ENCODE measurements at places on chromosomes 6 and 20.
A peak's percentile ranks its signal among the peaks of the same experiment; 100 is the strongest.

DNA sequence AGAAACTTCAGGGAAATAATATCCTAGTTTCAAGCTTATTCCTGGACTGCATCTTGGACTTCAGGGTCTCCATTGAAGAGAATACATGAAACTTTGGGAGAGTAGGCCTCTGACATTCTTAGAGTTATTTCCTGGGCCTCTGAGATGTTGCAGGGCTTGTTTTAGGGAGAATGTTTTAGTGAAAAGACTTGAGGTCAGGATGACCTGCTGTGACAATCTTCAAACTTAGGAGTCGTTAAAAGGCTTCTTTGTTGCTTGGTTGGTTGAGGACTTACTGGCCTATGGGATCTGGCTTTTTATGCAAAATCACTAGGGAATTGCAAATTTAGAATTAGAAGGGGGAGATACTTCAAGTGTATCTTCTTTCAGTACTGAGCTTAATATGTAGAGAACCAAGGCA lies 613.2 kb upstream of the FLRT3 start:
- no peak for DNase-seq

DNA sequence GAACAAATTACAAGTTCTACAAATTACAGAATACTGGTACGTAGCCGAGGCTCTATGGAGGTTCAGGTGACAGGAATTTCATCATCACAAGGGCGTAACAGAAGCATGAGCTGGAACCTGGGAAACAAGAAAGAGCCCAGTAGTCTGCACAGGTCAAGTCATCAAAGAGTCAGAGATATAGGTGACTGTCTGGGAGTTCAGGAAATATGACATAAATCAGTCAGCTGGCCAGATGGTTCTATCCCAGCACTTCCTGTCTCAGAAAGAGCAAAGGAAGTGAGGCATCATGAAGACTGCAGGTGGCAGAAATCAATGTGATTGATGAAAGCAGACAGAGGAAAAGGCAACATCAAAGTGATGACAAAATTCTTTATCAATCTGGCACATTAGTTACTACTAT lies 23.3 kb downstream of the MYCT1 start:
- DNase-seq: no peak

GRCh38 chr6:144285548-144285797 lies 338 bp downstream of the UTRN start:
- DNase-seq: no peak

- no peak for DNase-seq
These were observed 200.5 kb upstream of the CDYL start for GRCh38 chr6:4575714-4576113.

- no peak for DNase-seq
These were observed 1444.3 kb upstream of the ADGRB3 start for GRCh38 chr6:67190733-67191132.

DNA sequence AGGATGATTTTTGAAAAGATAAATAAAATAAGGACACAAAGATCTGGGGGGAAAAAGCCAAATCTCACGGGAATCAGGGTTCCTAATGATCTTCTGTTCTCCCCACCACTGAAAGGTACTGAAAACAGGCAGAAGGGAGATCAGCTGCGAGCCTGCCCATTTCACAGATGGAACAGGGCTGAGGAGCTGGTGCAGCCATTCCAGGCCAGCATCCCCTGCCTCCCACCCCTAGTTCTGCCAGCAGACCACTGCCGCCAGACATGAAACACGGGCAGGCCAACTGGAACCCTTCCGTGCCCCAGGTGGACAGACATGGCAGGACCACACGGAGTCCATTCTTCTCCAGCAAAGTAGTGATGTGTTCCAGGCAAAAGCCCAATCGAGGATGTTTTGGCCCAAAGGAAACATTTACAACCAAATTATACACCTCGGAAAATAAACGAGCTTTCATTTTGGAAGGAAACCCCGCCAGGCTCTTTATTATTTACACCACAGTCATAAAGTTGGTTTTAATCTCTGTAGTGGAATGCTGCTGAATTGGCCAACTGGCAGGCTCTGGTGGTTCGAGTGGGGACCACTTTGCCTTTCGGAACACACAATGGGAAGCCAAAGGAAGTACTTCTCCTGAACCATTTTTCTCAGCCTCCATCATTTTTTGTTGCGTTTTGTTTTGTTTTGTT lies 28.2 kb downstream of the ISM1 start:
- DNase-seq: no peak

DNA sequence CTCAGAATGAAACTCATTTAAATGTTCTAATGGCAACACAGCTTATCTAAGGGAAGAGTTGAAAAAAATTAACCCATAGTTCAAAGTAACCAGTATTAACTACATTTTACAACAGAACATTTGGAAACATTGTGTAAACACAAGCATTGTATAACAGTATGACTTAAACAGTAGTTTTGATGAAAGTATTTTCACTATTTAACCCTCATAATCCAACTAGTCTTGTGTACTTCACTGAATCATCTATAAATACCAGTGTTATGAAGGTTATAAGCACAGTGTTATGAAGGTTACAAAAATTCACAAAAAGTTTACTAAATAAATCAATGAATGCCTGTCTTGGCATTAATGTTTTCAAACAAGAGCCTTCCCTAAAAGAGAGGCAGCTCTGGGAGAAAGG lies 66.5 kb downstream of the REV3L start:
- no peak for DNase-seq

DNA sequence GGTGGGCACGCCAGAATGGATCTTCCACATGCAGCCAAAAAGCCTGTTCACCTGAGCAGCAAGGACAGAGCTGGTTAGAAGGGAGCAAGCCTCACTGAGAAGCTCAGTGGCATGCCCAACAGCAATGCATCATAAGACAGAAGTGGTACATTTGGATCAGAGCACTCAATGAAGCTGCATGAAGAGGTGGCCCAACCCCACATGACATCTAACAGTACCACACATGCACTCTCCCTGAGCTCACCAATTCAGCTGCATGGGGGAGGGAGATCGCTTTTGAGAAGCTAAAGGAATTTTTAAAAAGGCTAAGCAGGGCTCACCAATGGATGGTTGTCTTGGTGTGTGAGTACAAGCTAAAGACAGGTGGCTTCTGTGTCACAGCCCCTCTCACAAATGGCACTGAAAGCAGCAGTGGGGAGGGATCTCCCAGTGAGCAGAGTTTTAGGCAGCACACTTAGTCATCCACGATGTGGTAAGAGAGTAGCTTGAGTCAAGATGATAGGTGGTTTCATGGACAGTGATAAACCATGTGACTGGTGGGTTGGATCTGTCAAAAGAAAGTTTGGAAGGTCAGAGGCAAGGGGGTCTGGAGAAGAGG lies 166.6 kb upstream of the TAB2 start:
- no peak for DNase-seq

- DNase-seq: no peak
These were observed 224.8 kb downstream of the SYNDIG1 start for GRCh38 chr20:24694157-24694726.

- no peak for DNase-seq
These were observed 181.1 kb upstream of the STXBP5 start for GRCh38 chr6:147023148-147023547.

DNA sequence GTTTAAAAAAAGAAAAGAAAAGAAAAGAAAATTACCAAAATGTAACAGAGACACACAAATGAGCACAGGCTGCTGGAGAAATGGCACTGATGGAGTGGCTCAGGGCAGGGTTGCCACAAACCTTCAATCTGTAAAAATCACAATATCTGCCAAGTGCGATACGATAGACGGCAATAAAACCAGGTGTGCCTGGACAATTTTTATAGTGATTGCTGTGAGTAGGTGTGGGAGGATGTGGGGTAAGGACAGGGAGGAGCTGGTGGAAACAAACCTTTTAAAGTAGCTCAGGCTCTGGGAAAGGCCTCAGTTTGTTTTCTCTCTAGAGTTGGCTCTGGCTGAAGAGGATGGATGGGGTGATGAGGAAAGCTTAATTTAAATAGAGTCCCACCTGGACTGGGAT lies 592.7 kb upstream of the AGPAT4 start:
- DNase-seq: no peak

- no peak for DNase-seq
These were observed 1.8 kb downstream of the EYA4 start for GRCh38 chr6:133242637-133243585.

- DNase-seq: peak; percentile 54
These were observed 423.8 kb upstream of the ID4 start for GRCh38 chr6:19413323-19413722.

GRCh38 chr6:85321906-85322305 lies 128.0 kb upstream of the NT5E start:
- DNase-seq: no peak

DNA sequence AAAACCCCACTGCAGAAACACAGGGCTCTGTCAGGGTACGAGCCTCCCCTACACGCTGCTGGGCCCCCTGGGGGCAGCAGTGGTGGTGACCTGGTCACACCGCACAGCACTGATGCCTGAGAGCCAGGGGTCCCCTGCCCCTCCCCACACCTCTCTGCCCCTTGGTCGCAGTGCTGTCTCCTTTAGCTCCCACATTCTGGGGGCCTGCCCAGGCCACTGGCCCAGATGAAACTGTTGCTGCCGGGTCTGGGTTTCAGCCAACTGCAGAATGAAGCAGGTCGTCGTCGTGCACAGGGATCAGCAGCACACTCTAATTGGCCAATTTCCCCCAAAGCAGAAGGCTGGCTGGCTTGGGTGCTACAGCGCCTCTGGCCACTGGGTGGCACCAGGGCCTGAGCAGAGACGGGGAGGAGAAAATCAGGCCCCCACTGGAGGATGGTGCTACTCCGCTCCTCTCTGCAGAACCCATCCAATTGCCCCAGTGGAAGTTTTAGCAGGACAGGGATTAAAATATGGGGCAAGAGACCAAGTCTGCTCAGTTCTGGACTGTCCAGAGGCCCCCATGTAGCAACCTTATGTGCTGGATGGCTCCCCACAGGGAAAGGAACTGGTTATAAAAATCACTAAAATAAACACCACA lies 26.1 kb downstream of the DIDO1 start:
- DNase-seq: peak; percentile 94

DNA sequence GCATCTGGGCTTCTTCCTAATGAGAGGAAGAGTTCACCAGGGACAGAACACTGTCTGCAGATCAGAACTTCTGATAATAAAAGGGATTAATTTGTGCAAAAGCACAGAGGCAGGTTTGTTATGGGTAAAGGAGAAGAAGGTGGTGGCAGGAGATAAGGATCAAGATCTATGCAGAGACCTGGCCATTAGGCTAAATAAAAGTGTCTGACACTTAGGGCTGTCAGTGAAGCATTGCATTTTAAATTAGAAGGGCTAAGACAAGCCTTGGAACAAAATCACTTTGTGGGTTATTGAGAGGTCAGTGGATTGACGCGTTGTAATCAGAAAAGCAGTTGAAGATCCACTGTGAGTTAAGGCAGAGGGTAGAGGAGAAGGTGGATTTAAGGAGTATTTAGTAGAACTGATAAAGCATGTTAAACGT lies 76.8 kb downstream of the MAP3K4 start:
- no peak for DNase-seq

GRCh38 chr20:36991703-36992102 lies 40.2 kb upstream of the SAMHD1 start:
- no peak for DNase-seq

DNA sequence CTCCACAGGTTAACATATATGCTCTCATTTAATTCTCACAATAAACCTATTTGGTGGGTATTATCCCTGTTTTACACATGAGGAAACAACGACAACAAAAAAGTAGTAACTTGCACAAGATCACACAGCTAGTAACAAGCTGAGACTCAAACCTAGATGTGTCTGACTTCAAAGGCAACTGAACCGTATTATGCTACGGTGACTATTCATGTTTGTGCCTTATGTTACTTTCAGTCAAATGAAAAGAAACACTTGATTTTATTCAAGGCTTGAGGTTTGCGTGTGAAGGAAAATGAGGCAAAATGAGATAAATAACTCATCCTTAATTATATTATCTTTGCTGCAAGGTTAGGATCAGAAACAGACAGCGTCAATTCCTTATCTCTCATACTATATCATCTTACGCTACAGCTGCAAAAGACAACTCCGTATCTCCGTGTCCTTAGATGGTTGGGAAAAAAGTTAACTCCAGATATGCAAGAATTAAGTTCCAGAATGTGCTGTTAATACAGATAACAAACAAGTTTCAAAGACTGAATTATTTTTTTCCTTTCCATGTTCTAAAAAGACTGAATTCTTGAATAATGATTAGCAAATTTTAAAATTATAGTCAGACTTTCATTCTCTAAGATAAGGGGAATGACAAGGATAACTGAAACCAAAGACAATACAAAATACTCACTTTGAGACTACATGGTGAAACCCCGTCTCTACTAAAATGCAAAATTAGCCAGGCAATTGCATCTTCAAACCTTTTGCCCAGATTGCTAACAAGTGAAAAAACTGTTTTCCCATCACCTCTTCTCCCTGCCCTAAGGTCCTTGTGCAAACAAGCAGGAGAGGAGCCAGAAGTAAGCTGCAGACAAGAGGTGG lies 27.8 kb downstream of the STAU1 start:
- no peak for DNase-seq

DNA sequence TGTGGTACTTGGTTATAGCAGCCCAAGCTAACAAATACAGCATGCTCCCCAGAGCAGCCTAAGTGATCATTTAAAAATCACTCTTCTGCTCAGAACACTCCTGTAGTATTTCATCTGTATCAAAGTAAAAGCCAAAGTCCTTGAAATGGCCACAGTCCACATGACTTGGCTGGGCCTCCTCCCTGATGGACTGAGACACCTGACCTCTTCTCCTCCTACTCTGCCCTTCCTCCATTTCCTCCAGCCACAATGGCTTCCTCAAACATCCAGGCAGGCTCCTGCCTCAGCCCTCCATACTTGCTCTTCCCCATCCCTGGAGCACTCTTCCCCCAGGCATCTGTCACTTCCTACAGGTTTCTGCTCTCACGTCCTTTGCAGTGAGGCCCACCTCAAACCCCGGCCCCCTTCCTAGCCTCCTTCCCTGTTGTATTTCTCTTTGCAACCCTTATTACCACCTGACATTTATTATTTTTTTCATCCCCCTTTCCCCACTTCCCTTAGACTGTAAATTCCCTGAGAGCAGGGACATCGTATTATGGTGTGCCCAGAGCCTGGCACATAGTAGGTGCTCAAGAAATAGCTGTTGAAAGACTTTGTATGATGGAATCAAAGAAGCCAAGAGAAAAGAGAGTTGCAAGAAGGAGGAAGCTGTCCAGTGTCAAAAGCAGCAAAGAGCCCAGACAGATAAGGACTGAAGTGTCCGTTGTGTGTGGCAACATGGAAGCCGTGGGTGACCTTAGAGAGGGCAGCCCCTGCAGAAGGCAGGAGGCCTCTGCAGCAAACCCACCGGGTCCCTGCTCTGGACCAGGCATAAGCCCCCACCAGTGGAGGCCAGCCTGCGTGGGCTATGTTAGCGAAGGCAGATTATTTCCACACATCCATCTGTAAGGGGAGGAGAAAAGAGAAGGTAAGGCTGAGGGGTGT lies 87.5 kb downstream of the TRERF1 start:
- DNase-seq: no peak

- no peak for DNase-seq
These were observed 11.2 kb downstream of the SPDEF start for GRCh38 chr6:34544776-34545471.
